Fibroblast of skin of right biceps (primary cell): ENCODE measurements at places on chromosomes 2 and 18.

GRCh38 chr18:12388442-12388841 is 11.4 kb upstream of the AFG3L2 start:
- no peak for DNase-seq

GRCh38 chr2:171479154-171479814 is 43.0 kb upstream of the CYBRD1 start:
- no peak for DNase-seq

DNA sequence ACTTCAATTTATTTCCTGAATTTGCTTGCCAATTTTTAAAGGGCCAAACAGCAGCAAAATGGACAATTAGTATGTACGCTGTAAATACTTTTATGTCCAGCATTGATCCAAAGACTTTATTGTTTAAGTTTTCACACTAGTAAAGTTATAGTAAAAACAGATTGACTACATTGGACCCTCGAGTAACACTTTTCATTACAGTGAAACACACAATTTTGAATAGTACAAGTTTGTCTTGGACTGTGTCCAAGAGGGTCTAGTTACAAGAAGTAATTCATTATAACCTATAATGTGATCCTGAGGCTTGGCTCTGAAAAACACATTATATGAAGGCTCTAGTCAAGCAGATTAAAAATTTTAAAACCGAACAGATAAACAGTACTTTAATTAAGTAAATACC is 11.4 kb upstream of the RBBP8 start:
- no peak for DNase-seq

DNA sequence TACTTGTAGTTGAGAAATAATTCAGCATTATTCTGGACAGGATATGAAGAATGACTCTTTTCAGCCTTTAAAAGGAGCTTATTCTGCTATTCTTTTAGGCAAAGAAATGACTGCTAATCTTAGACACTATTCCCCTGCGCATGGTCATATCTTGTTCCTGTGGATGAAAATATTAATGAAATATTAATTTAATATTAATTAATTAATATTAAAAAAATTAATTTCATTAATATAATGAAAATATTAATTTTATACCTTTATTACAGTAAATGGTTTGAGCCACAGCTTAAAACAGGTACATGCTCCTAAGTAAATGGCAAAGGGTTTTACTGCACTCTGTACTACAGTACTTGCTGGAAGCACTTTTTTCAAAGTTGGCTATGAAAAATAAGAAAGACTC is 890.1 kb upstream of the PIK3C3 start:
- no peak for DNase-seq

DNA sequence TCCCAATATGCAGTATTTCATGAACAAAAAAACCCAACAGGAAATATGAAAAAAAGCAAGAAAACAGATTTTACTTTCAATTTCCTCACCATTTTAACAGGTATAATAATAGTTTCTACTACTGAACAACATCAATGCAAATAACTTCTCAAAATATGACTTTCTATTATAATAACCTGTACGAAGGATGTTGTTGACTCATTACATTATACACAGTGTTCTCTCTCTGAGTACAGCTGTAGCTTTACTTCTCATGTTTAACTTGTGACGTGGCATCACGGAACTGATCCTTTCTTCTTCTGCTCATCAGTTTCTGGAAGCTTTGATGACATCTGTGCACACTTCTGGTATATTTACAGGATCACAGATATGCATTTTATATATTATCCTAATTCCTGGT is 40.0 kb downstream of the FAM228A start:
- no peak for DNase-seq

GRCh38 chr2:199973703-199974102 is 18.3 kb downstream of the MAIP1 start:
- DNase-seq, result peak; percentile 62

DNA sequence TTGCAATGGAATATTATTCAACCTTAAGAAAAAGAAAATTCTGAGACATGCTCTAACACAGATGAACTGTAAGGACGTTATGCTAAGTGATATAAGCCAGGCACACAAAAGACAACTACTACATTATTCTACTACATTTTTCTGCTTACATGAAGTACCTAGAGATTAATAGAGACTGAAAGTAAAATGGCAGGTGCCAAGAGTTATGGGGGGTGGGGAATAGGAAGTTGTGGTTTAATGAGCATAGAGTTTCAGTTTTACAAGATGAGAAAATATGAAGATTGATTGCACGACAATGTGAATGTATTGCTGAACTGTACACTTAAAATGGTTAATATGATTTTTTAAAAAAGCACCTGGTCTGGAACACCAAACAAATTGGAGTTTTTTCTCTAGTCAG is 1231.6 kb upstream of the DDX18 start:
- no peak for DNase-seq

DNA sequence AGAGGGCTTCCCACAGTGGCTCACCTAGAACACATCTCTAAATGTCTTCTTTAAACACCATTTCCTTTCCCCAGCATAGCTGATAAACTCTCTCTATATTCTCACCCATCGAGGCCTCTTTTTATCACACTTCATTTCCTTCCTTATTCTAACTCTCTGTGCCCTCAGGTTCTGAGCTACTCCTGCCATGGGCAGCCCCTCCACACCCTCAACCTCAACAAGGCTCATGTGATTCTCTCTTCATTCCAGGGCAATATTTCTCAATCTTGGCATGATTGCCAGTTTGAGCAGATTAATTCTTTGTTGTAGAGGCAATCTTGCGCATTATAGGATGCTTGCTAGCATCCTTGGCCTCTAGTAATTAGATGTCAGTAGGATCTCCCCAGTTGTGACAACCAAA is 999.1 kb downstream of the TSN start:
- DNase-seq, result no peak

DNA sequence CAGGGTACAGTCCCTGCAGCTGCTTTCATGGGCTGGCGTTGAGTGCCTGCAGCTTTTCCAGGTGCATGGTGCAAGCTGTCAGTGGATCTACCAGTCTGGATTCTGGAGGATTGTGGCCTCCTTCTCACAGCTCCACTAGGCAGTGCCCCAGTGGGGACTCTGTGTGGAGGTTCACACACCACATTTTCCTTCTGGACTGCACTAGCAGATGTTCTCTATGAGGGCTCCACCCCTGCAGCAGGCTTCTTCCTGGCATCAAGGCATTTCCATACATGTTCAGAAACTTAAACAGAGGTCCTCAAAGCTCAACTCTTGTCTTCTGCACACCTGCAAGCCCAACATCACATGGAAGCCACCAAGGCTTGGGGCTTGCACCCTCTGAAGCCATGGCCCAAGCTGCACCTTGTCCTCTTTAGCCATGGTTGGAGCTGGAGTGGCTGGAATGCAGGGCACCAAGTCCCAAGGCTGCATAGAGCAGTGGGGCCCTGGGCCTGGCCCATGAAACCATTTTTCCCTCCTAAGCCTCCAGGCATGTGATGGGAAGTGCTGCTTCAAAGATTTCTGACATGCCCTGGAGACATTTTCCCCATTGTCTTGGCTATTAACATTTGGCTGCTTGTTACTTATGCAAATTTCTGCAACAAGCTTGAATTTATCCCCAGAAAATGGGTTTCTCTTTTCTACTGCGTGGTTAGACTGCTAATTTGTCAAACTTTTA is 250.2 kb upstream of the COPS8 start:
- no peak for DNase-seq

DNA sequence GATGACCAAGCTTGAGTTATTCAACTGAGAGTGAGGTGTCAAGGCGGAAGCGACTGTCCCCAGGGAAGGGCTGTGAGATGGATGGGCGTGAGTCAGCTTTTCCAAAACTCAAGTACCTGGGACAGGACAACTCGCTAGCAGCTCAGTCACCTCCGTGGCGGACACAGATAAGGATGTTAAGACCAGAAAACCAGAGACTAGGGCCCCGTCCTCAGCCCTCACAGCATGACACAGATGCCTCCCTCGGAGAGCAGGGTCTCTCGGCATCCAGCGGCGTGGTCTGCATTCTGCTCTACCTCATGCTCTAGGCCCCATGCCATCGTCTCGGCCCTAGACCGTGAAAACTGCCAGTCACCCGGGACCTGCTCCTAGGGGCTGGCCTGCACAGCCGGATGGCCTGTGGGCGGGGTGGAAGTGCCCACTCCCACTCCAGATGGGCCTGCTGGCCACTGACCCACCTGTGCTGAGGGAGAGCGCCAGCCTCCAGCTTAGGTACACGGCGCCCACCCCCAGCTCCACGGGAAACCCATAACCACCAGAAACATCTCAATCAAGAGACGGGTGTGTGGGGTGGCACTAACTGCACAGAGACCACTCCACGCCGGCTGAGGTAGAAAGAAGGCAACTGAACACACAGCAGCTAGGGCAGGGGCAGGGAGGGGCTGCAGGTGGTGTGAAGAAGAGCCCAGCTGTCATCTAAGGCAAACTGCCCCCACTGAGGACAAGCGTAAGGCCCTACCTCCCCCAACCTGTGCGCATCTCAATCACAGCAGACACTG is 39.8 kb downstream of the ANO7 start:
- DNase-seq, result peak; percentile 42

DNA sequence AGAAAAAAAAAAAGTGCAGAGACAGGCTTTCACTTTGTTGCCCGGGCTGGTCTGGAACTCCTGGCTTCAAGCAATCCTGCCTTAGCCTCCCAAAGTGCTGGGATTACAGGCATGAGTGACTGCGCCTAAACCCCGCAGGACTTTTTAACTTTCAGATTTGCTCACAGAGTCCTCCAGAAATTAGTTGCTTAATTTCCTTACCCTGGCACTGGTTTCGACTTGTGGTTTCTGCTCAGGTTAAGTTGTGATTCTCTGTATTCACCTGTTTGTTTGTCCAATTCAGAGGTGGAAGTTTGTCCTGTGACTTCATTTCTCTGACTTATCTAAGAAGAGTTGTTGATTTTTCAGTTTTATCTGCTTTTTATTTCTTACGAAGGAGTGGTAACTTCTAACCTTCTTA is 238.1 kb downstream of the TMEM182 start:
- DNase-seq, result no peak

DNA sequence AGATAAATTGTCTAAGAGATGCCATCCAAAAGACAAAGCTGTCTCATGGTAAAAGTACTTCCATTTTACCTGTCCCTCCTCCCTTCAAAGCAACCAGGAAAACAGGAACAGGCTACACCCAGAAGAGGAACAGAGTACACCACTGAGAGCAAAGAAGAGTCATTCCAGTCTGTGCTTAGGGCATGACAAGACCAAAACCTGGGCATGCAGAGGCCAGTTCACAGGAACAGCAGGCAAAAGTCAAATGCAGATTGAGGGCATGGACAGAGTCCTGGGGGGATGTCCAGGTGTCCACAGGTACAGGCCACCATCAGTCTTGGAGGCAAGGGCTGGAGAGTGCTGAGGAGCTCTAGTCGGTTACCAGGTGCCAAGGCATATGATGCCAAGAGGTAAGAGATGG is 23.7 kb downstream of the PLEK start:
- DNase-seq, result no peak

DNA sequence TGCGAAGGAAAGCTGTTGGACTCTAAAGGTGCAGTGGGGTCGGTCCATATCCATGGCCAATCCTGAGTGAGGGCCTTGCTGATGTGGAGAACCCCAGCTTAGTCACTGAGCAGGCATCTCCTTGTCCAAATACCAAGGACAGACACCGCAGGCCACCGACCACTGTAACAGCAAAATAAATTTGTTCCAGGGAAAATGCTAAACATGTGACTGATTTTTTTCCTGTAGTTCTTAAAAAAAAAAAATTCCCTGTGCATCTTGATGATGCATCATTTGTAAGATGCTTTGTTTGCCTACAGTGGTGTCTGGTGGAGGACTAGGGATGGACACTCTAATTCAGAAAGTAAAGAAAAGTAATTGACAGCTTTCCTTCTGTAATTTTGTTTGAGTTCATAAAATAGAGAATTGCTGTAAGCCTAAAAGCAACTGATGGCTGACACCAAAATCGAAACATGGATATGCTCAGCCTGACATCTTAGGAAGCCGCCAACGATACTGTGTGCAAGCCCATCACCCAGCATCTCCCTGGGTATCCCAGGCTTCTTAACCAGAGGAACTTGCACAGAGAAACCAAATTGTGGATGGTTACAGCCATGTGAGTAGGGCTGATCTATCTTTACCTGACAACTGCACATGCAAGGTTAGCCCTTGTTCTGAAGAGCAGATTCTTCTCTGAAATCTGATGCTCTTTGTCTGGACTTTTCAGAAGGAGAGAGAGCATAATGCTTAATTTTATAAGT is 188.6 kb downstream of the ARL4C start:
- peak; percentile 58 for DNase-seq

DNA sequence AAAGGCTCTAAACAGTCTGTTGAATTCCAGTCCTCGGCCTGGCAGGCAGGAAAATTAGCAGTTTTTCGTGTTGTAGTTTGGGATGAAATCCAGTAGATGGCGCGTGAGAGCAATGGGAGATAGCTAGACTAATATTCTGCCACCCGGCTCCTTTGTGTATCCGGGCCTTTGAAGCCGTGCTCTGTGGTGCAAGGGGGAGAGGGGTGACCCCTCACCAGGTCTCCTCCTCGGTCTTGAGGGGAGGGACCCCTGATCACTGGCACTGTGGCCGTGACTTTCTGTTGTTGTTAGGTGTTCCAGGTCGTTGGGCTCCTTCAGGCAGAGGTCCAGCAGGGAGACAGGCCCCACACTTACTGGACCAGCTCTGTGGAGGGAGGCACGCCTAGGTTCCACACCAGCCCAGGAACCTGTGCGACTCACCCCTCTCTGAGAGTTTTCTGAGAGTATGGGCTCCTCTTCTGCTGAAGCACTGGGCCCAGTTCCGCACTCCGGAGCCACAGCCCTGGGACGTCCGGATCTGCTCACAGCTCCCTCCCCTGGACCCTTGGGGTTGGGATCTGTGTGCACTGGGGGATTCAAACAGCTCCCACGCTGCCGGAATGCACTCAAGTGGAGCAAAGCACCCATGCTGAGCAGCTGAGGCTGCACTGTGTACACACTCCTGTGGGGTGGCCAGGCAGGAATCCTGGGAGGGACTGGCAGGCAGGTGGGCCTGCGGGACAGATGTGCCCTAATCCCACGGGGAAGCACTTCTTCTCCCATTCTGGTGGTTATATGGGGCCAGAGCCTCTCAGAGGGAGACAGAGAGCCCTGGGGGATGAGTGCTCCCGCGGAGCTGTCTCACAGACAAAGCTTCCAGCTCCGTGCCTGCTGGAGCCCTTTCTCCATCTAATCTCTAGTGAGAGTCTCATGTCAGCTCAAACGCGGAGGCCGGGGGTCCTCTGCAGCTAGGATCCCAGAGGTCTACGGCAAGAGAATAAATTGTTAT is 8.8 kb downstream of the GKN2 start:
- DNase-seq, result peak; percentile 66

DNA sequence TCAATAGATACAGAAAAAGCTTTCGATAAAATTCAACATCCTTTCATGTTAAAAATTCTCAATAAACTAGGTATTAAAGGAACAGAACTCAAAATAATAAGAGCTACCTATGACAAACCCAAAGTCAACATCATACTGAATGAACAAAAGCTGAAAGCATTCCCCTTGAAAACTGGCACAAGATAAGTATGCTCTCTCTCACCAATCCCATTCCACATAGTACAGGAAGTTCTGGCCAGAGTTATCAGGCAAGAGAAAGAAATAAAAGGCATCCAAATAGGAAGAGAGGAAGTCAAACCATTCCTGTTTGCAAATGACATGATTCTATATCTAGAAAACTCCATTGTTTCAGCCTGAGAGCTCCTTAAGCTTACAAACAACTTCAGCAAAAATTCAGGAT is 1145.8 kb upstream of the DDX18 start:
- no peak for DNase-seq

GRCh38 chr18:79958981-79959380 is 5.5 kb upstream of the HSBP1L1 start:
- DNase-seq, result no peak
